Activated CD4-positive, alpha-beta memory T cell treated with anti-CD3 and anti-CD28 coated beads for 36 hours (primary cell): ENCODE measurements at places on chromosomes 2 and 18.
A peak's percentile ranks its signal among the peaks of the same experiment; 100 is the strongest.

DNA sequence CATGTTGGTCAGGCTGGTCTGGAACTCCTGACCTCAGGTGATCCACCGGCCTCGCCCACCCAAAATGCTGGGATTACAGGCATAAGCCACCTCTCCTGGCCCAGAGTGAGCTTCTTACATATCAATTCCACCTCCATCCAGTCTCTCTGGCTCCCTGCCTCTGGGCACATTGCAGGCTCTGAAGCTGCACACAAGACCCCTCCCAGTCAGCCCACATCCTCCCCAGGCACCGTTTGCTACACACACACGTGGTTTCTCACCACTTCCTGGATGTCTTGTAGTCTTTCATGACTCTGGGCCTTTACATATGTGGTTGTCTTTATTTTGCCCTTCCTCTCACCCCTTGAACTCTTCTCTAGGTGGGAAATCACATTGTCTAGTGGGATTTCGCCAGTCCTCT lies 64.0 kb upstream of the CABLES1 start:
- DNase-seq = peak; percentile 87

GRCh38 chr2:201871471-201871870 lies 65.1 kb downstream of the CDK15 start:
- no peak for DNase-seq

GRCh38 chr18:4399929-4400328 lies 55.2 kb downstream of the DLGAP1 start:
- no peak for DNase-seq

GRCh38 chr2:85418132-85419008 lies at the start of gene SH2D6:
TSS of gene SH2D6 (plus strand) at chr2:85418714. CDS start at chr2:85429466, 10,752 bp downstream.
- DNase-seq = peak; percentile 89

- no peak for DNase-seq
Observed at GRCh38 chr2:207491086-207491485, 38.7 kb upstream of the CREB1 start.

DNA sequence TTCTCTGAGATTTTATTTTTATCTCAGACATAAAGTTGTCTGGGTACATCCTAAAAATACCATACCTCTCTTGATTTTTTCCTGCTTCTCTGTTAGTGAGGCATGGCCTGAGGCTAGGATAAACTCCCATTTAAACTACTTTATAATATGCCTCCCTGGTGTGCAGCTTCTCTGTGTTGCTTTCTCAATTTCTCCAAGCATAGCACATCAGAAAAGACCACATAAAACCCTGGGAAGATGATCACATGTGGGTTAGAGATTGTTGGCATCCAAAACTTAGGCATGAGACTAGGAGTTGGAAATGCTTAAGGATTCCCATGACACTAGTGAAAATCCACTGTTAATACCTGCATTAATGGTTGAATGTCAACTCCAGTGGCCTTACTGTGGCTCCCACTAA lies 254.6 kb downstream of the RND3 start:
- no peak for DNase-seq

- DNase-seq = no peak
Observed at GRCh38 chr18:55511277-55511676, 76.7 kb downstream of the TCF4 start.

GRCh38 chr2:12867631-12868287 lies 151.0 kb downstream of the TRIB2 start:
- DNase-seq = no peak

DNA sequence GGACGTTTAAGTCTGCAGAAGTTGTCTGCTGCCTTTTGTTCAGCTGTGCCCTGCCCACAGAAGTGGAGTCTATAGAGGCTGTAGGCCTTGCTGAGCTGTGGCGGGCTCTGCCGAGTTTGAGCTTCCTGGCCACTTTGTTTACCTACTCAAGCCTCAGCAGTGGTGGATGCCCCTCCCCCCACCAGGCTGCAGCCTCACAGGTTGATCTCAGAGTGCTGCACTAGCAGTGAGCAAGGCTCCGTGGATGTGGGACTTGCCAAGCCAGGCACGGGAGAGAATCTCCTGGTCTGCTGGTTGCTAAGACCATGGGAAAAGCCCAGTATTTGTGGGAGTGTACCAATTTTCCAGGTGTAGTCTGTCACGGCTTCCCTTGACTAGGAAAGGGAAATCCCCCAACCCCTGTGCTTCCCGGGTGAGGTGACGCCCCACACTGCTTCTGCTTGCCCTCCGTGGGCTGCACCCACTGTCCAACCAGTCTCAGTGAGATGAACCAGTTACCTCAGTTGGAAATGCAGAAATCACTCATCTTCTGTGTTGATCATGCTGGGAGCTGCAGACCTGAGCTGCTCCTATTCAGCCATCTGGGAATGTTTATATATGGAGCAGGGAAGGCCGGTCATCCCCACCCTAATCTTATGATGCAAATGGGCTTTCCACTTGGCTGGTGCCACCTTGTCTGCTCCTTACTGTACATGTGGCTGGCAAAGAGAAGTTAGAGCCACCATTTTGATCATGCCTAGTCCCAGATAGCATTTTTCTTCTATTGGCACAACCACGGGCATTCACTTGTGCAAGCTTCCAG lies 156.9 kb upstream of the ITGA6 start:
- peak; percentile 38 for DNase-seq

DNA sequence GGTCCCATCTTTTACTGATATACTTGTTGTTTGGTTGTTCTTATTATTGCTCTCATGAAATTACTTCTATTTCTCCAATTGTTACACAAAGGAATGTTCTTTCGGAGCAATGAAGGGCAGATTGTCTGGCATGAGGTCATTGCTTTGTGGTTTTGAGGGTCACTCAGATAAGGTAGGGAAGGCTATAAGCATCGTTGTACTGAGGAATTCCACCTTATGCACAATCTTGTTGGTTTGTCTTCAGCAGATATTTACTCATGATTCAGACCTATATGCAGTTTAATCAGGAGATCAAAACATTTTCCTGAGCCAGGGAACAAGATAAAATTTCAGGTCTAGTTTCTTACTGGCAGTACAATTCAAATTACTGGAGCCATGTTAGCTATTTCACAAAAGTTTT lies 163.0 kb upstream of the SPHKAP start:
- no peak for DNase-seq

- no peak for DNase-seq
Observed at GRCh38 chr18:35369126-35369525, 8.0 kb downstream of the ZNF396 start.

DNA sequence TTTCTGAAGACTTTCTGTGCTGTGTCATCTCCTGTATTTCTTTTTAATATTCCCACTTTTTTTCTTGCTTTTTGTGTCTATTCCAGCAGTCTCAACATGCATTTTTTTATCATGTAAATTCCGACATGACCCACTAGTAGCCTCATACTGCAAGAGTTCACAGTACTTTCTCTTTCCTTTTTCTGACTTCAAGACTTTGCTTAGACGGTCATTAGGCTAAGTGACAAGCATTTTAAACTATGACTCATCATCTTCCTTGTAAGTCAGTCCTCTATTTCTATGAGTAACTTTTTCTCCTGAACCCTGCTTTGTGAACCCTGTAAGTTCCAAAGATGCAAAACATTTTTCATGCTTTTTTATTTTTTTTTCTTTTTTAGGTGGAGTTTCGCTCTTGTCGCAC lies 381.2 kb downstream of the TXNL1 start:
- no peak for DNase-seq

GRCh38 chr2:178111743-178112142 lies 494 bp upstream of the RBM45 start:
- DNase-seq = no peak

DNA sequence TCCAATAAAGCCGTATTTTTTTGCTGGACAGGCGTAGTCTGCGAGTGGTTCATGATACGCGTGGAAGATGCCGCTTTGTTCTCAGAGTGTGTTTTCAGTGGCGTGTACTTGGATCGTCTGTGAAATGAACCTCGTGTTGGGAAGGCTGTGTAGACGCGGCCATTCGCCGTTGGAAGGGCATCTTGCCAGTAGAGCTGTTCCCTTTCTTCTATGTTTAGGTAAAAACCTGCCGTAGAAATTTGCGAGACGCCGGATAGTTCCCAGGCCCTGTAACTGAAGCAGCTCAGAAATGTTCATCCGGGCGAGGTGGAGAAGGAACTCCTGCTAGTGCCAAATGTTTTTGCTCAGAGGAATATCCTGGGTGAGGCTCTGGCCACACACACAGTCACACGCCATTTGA lies 133.6 kb downstream of the NFATC1 start:
- no peak for DNase-seq

DNA sequence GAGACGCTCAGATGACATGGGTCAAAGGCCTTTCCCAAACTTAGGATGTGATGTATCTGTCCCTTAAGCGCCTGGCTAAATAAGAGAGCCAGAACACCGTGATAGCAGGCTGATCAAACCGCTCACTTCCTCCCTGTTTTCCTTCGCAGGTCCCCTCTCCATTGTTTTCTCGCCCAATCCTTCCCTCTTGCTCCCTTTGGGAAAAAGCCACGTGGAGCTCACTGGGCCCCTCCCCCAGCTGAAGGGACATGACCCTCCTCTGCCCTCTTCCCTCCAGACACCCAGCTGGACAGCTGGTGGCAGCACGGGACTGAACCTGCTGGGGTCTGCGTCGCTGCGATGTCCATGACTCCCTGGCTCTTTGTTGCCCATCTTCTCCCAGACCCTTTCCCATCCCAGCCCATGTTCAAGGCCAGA lies 201.7 kb downstream of the TNS1 start:
- DNase-seq = peak; percentile 5

DNA sequence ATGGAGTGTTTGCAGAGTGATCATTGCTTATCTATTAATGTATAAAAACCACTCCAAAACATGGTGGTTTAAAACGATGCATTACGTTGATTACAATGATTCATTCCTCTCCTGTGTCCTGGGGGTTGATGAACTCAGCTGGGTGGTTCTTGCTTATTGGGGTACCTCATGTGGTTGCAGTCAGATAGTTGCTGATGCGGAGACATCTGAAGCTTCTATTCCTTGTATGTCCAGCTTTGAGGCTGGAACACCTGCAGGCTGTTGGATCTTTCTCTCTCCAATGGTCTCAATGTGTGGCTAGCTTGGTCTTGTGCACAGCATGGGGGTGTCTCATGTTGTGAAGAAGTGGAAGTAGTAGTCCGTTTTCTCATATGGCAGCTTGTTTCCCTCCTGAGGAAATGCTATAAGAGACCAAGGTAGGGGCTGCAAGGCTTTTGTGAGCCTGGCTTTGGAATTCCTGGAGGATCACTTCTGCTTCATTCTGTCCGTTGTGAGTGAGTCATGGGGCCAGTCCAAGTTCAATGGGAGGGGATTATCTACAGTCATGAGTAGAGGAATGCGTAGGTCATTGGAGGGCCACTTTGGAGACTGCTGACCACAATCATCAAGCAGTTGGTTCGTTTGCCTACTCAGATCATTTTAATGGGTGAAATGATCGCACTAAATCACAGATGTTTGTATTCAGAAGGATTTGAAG lies 601.0 kb downstream of the SLC4A3 start:
- no peak for DNase-seq

DNA sequence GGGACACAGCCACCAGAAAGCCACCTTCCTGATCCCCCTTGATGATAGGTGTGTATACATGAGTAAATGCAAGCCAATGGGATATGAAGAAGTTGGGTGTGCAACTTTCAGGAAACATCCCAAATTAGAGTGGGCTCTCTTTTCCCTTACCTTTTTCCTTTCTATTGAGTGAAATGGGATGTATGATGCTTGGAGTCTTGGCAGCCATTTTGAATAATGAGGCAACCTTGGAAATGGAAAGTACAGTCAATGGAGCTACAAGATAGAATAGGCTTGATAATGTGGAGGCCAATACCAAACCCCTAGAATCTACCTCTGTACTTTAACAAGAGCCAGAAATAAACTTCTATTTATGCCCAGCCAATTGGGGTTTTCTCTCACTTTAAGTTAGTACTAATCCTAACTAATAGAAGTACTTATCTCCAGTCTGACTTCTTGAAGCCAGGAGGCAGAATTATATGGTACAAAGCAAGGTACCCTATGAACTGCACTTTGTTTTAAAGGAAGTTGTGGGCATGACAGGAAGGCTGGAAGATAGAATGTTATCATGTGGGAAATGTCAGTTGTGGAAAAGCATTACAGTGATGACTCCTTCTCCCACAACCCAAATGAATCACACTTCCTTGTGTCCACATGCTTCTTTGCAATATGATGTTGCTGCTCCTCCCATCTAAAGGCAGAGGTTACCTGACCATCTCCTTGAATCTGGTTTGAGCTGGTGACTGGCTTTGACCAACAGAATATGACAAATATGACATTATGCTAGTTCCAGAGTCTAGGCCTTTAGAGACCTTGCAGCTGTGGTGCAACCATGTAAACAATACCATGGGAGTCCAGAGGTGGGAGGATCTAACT lies 12.9 kb upstream of the NABP1 start:
- no peak for DNase-seq

DNA sequence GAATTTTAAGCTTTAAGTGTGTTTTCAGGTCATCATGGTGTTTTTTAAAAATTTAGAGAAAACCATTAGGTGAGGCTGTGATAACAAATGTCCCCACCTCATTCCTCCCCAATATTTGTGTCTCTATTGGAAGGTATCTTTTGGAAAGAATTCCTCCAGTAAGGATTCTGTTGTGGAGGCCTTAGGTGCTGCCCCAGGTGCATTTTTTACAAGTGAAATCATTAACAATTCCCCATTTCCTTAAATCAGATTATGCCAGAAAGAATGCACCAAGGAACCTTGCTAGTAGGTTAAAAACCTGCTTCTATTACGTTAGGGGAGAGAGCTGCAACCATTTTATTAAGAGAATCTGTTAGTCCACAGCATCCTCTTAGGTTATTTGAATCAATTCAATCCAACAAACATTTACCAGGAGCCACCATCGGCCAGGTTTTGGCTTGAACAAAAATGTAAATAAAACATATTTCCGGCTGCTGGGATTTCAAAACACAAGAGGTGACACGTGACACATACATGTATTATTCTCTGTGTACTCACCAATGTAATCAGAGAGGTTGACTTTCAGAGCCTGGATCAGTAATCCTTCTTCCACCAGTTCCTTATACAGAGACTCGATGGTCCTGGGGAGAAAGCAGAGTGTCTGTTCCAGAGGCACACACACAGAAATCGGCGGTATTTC lies 112.5 kb upstream of the ASB18 start:
- no peak for DNase-seq

GRCh38 chr2:42784204-42784880 lies 8.0 kb downstream of the HAAO start:
- DNase-seq = peak; percentile 0

DNA sequence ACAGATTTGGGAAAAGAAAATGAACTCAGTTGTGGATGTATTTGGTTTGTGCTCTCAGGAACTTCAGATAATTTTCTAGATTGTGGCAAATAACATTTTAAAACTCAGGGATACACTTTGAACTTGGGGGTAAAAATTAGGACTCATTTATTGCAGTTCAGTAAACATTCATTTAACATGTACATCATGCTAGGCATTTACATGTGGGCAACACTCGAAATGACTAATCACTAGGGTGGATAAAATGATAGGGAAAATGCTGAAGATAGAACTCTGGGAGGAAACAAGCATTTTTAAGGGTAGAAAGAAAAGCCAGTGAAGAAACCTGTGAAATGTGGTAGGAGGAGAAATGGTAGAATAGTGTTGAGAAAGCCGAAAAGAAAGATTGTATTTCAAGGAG lies 7.8 kb downstream of the FAM117B start:
- DNase-seq = no peak

GRCh38 chr18:76687304-76687962 lies 134.9 kb upstream of the ZNF236 start:
- DNase-seq = peak; percentile 48
